ENCODE measurements at places on chromosomes 5 and 9.

- no peak for DNase-seq
Measured at GRCh38 chr5:74293182-74293581, 347.3 kb downstream of the ENC1 start.

DNA sequence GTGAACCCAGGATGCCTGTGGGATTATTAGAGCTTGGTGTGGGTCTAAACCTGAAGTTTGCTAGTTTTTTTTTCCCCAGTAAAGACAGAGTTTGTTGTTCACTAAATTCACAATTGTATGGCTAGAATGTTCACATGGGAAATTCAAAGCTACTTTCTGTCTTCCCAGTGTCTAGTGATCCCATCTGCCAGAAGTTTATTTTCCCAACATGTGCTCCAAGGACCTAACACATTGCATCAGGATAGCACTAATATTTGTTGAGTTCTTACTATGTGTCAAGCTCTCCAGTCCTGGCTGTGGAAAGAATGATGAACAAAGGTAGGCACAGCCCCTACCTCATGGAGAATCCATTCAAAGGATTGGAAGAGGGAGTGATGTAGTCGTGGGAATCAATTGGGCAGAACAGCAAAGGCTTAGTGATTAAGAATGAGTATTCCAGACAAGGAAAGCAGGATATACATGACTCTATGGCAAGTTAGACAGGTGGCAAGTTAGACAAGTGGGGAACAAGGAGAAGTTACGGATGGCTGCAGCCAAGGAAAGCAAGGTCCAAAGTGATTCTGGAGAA, 521.5 kb upstream of the WWC1 start:
- no peak for DNase-seq

DNA sequence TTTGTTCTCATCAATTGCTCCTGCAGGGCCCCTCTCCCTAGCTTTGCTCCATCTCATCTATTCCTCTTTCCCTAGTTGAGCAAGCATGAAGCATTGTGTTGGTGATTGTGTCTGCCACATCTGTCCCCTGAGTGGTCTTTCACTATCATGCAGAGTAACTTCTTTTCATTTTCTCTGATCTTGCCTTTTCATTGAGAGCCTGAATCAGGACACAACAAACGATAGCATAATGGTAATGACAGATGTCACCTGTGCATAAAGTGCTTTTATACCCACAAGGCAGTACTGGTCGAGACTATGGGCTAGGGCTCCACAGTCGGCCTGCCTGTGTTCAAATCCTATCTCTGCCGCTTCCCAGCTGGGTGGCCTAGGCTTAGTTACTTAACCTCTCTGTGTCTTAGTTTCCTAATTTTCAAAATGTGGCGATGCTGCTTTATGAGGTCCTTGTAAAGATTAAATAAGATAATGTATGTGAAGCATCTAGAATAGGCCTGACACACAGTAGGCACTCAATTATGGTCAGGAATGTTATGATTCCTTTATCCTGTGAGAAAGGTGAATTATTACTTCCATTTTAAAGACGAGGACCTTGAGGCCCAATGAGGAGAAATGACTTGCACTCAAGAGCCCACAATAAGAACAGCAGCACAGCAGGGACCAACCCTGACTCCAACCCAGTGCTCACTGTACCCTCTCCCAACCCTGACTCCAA, 137.1 kb upstream of the ZNF618 start:
- DNase-seq: no peak

DNA sequence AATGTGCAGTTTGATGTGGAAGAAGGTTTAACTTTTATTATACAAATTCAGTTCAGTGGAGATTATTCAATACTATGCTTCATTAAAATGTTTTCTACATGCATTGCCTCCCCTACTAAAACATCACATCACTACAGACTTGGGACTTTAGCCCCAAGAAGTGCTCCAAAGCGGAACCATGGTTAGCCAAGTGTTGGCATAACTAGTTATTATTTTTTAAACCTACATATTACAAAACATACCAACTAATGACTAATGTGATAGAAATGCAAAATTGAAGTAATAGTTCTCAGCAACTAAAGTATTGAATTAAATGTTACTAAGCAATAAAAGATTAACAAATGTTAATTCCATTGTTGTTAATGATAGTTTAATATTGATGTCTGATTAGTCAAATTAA, 74.5 kb downstream of the XRCC4 start:
- DNase-seq: no peak

DNA sequence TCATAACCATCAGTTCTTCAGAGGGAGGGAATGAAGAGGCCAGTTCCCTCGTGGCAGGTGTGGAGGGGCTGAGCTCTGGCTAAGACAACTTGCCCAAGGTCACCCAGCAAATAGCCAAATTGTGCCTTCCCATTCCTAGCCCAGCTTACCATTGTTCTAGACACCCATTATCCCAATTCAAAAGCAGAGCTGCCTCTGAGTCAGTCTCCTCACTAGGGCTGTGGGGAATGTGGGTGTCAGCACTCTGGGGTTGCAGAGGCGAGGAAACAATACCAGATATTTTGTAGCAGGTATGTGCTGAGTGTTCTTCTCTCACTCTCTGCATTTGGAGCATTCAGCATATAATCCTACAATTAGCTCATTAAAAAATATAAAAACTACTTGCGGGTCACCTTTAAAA, 270.8 kb downstream of the PSAT1 start:
- DNase-seq: no peak

GRCh38 chr9:88372103-88372654, 16.1 kb upstream of the SPIN1 start:
- no peak for DNase-seq

DNA sequence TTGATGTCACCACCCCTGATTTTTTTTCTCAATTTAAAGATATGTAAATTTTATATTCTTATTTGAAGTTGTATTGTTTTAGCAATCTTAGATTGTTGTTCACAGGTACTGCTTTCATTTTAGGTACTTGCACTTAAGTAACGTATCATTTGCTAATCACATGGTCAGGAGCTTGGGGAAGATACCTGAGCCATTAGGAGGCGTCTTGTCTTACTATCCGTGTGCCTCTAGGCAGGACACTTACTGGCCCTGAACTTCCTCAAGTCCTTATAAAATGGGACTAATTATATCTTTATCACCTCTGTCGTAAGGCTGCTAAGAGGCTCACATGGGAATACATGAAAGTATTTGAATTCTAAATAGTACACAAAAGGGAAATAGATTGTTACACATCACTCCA, 18.5 kb downstream of the ZSWIM6 start:
- DNase-seq: no peak

- no peak for DNase-seq
Measured at GRCh38 chr9:109717342-109717741, 62.7 kb upstream of the PALM2AKAP2 start.

DNA sequence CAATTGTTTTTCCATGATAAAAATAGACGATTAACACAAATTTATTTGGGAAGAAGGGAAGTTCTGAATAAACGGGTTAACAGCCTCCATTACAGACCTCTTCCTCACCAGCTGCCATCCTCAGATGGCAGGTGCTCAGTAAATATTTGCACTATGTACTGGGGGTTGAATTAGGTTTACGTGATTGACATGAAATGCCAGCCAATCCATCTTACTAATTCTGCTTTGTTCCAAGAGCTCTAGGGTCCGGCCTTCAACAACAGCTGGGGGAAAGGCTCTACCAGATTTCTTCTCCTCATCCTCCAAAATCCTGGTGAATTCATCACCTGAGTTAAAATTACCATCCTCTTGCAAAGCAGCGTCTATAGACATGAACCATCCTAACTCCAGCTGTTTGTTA, 104.6 kb downstream of the MTX3 start:
- DNase-seq: no peak

- no peak for DNase-seq
Measured at GRCh38 chr9:124680714-124681390, 90.3 kb downstream of the NR6A1 start.

DNA sequence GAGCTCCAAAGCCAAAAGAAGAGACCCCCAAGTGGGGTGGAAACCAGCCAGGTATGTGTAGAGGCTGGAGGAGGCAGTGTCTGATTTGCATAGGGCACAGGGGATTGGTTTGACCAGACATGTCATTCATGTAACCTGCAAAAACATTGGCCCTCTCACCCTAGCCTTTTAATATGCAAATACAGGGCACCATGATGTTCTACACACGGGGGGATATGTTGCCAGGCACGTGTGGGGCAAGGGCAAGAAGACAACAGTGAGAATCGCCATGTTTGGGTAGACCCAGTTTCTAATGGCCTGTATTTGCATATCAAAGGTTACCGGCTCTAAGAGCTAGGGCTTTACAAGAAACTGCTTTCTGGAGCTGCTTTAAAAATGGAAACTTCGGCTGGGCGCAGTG, 208.9 kb downstream of the GOLPH3 start:
- DNase-seq: no peak

- no peak for DNase-seq
Measured at GRCh38 chr9:88436379-88436778, 48.1 kb downstream of the SPIN1 start.

GRCh38 chr9:14813336-14814248, 91.1 kb upstream of the CER1 start:
- no peak for DNase-seq

- DNase-seq: no peak
Measured at GRCh38 chr9:89821081-89821480, 216.3 kb downstream of the GADD45G start.

GRCh38 chr5:53820119-53820801, 259.8 kb downstream of the NDUFS4 start:
- no peak for DNase-seq

- no peak for DNase-seq
Measured at GRCh38 chr9:108477529-108478006, 378.2 kb downstream of the ACTL7B start.

- peak; percentile 92 for DNase-seq
Measured at GRCh38 chr5:112142769-112143270, 276.3 kb downstream of the EPB41L4A start.

DNA sequence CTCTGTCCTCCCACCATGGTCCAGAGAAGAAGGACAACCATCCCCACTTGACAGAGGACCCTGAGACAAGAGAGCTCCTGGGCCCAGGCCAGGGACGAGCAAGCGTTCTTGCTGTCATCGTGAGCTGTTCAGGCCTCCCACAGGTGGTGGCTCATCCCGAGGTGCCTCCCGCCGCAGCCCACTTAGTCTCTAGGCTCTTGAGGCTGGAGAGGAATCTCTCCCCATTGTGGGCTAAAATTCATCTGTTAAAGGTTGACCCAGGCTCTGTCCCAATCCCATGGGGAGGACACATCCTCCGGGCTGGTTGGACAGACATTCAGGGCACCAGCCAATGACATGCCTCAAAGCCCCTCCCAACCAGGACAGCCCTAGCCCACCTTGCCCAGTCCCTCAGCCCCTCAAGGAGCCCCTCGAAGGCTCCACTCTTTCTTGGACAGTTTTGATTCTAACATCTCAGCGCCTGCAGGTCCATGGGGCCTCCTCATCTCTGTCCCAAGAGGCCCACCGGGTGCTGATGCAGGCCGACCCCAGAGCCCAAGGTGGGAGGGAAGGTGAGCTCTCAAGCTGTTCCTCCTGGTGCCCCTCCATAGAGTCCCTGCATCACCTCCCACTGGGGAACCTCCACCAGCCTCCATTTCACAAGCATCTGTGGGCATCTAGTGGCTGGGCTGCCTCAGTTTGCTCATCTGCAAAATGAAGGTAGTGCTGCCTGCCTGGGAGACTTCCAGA, 52.9 kb downstream of the BARX1 start:
- DNase-seq: no peak

- no peak for DNase-seq
Measured at GRCh38 chr5:175718401-175719108, 60.7 kb downstream of the HRH2 start.

GRCh38 chr9:98375138-98375726, 119.8 kb upstream of the TBC1D2 start:
- no peak for DNase-seq

GRCh38 chr9:108117795-108118194, 628.2 kb upstream of the KLF4 start:
- no peak for DNase-seq

- no peak for DNase-seq
Measured at GRCh38 chr5:55081541-55081940, 20.9 kb upstream of the GZMA start.

DNA sequence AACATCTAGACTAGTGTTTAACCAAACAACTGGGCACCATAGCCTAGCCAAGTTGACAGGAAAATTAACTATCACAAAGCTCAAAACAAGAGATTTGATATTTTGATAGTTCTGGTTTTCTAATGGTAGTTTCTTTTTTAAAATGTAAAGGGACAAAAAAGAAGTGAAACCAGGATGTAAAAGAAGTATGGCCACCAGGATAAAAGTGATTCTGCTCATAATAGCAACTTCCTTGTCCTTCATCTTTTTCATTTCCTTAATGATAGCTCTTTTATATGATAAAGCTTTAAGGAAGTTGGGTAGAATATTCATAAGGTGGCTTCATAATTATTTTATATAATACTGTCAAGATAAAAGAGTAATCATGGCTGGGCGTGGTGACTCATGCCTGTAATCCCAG, 139.1 kb downstream of the BASP1 start:
- DNase-seq: no peak

DNA sequence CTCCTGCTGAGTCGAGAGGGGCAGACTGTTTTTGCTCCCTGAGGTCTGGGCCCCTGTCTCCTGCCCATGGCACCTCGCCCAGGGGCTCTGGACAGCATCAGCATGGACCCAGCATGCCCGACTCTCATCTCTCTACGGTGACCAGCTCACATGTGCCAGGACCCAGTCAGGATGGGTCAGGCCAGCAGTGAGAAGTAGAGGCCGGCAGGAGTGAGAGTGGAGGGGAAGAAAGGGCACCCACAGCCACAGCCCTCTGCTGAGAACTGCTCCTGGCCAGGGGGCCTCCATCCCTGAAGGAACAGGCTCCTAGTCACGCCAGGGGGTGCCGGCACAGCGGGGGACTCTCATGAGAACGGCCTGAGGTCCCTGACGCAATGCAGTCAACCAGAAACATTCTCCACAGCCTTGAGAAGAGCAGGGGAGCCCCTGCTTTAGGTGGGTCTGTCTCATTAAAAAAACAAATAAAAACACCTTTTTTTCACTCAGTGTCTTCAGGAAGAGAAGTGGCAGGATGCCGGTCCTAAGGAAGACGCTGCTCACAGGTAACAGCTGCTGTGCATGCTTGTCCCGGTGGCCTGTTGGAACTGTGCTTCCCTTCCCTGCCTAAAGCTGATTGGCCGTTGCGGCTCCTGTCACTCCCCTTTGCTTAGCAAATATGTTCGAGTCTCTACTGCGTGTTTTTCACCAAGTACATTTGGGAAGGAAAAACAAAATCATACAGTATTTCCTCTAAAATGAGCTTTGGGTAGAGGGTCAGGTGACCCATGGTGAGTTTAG, 85.7 kb upstream of the FBXW11 start:
- no peak for DNase-seq

GRCh38 chr5:139293202-139293506, 386 bp upstream of the MATR3 start:
- no peak for DNase-seq

GRCh38 chr9:78606001-78606379, 309.1 kb downstream of the PSAT1 start:
- no peak for DNase-seq

All from DMS79 (cell line).